ENCODE measurements at places on chromosomes 6 and 20.
A peak's percentile ranks its signal among the peaks of the same experiment; 100 is the strongest.

GRCh38 chr6:36243562-36244212 is 26.2 kb upstream of the PNPLA1 start:
- no peak for DNase-seq

- peak; percentile 78 for DNase-seq
Observed at GRCh38 chr6:160042788-160043301, 74.0 kb downstream of the IGF2R start.

GRCh38 chr6:19032591-19033295 is 645.6 kb downstream of the RNF144B start:
- no peak for DNase-seq

DNA sequence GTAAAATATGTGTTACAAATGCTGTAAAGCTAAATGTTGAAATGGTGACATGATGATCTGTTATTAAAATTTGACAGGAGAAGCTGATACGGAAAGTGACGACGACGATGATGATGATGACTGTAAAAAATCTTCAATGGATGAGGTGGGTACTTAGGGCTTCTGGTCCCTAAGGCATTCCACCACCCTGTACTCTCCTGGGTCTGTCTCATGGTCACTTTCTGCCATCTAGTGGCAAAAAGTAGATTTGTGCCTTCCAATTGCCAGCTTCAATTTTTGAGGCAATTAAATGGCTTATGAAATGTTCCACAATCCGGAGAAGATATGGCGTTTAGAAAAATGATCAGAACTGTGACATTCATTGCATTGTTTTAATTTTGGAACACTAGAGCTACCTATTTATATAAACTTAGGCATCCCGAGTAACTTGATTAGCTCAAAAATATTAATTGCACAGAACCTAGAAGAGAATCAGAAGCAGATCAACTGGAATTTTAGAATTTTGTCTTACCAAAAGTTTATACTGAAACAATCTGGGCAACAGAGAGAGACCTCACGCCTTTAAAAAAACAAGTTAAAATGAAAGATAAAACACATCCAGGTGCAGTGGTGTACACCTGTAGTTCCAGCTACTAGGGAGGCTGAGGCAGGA is 346.5 kb upstream of the PLCB4 start:
- peak; percentile 89 for DNase-seq

DNA sequence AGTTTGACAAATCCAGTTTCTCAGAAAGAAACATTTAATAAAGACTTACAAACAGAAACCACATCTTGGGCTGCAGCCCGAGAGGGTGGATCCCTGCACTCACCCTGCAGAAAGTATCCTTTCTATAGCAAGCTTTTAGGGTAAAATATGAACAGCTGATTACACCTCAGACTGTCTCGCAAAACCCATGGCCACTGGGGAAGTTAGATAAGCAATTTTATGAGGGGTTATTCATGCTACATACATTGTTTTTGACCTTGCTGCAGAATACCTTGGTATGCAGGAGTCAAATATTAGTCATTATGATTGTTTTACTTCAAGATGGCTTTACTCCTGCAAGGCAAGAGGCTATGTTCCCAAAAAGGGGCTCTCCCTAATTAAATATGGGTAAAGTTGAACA is 126.9 kb downstream of the OR2B2 start:
- DNase-seq: no peak

DNA sequence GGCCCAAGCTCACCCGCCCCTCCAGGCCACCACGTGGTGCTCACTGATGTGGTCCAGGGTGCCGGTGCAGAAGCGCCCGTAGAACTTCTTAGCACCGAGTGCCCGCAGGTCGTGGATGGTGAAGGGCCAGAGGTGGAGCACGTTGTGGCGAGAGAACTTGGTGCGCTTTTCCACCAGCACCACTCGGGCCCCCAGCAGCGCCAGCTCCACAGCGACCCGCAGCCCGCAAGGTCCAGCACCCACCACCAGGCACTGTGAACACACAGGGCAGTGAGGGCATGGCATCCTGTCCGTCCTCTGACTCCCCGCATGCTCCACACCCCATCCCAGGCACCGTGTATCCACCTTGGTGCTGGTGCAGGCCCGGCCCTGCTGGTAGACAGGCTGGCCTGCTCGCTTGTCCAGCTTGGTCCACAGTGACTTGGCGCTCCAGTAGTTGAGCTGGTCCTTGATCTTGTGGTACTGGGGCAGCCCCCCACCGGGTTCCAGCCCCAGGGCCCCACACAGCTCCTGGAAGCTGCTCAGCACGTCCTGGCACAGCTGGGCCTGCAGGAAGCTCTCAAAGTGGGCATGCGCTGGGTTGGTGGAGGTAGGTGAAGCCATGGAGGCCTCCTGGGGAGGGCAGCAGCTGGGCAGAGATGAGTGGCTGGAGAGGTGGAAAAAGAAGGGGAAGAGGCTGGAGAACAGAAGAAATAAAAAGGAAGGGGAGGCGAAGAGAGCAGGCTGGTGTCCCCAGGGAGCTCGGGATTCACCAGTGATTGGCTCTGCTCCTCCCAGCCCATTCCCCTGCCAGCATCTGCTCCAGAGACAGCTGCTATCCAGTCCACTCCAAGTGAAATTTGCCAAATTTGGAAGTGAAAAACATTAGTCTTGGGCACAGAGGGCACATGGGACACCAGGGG is 1.7 kb downstream of the MICAL1 start:
- no peak for DNase-seq

DNA sequence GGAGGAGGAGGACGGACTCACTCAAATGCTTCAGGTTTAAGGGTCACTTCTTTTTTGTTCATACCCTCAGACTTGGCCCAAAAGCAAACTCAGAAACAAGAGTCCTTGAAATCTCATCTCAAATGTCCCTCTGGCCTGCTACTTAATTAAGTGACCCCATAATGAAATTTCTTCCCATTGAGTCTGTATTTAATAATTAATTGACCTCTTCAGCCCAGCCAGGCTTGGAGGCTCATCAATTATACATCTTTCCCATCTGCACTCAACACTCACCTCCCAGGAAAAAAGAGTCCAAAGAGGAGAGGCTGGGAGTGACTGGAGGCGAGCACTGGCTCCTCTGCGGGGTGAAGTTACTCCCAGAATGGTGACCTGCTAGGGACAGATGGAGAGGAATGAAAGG is 90.5 kb upstream of the EYA2 start:
- no peak for DNase-seq

- DNase-seq: no peak
Observed at GRCh38 chr20:7770046-7770445, 170.2 kb downstream of the HAO1 start.

- no peak for DNase-seq
Observed at GRCh38 chr20:15627501-15627903, 945.7 kb downstream of the KIF16B start.

DNA sequence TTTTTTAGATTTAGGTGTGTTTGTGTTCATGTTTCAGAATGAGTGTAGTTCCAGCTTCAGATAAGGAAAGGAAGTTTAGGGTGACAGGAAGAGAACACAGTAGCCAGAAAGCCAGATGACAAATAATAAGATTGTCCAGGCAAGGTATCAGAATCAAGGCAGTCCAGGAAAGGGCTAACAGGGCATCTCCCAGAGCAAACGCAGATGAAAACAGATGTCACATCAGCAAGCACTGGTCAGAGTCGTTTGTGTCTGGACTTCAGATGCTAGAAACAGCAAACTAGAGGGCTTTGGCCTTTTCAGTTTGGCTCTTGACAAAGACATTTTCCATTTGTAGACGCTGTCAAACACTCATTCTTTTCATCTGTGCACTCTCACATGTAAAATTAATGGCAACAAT is 65.5 kb downstream of the VIP start:
- no peak for DNase-seq

DNA sequence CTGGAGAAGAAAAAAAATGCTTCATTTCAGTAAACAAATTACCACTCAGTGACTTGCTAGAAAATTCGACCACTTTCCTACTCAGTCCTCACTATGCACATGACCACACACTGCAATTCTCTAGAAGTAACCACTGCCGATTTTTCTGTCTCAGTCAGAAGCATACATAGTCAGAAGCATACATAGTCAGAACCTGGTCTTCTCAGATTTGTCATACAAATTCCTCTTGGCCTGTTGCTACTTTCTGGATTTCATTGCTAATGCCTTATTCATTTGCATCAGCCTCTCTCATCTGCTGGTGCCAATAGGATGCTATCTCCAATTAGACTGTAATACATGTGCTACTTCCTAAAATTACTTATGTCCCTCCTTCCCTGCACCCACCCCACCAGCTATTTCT is 10.2 kb upstream of the KIF16B start:
- DNase-seq: no peak

DNA sequence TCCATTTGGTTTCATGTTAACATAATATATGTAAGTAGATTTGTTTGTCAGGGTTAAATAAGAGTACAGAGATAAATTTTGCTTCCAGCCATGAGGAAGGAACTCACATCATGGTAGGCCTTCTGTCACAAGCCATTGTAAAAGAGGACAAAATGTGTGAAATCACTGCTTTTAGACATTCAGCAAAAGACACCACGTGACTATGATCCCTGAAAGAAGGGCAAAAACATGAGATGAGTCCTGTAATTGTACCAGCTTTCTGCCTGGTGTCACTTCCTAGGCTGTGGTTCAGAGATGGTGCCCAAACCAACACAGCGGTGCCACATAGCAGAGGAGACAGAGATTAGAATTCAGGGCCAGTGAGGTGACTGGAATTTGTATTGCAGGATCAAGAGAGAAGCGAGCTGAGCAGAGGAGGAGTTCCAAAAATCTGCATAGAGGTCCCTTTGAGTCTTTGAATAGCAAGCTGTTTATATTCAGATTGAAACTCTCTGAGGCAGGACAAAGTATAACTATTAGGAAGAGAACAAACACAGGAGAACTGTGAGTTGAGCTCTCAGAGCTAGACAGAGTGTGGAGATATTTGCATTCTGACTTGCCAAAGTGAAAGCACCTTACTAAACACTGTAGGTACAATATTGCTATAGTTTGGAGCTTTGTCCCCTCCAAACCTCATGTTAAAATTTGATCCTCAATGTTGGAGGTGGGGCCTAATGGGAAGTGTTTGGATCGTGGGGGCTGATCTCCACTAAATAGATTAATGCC is 52.6 kb upstream of the PDE7B start:
- no peak for DNase-seq

Data from adipocyte (in vitro differentiated cells).